Tracheal epithelial cell (primary cell): ENCODE measurements at places on chromosomes 4 and X. TPM values are rescaled to one million over a fixed set of nuclear protein-coding genes. Genes with fewer than 3 reads are reported as not detected.

Gene GLRA2
- total RNA-seq = 0.85 TPM in 1 of 2 replicates, not detected in the other

Gene GPRIN3
- under 0.01 TPM in 1 of 2 replicates, not detected in the other for total RNA-seq

Gene ZIC3
- total RNA-seq = not detected in 2 replicates

Gene SPANXC
- not detected in 2 replicates for total RNA-seq

Gene MAGEC2
- total RNA-seq = not detected in 2 replicates

Gene MGARP
- 0.48 TPM in 1 of 2 replicates, not detected in the other for total RNA-seq

Gene NLGN4X
- total RNA-seq = 0.24 TPM in 1 of 2 replicates, not detected in the other

Gene SPATA4
- total RNA-seq = 0.24 TPM in 1 of 2 replicates, not detected in the other

Gene BGN
- total RNA-seq = 0.21 and 0.48 TPM in 2 replicates

Gene MORC4
- 25.5 and 32.4 TPM in 2 replicates for total RNA-seq

Gene POU3F4
- not detected in 2 replicates for total RNA-seq
